Thoracic aorta (tissue), 2 donors: ENCODE measurements at places on chromosomes 4 and X. TPM values are rescaled to one million over a fixed set of nuclear protein-coding genes. Genes with fewer than 3 reads are reported as not detected.

Gene FRG2
- not detected for total RNA-seq

Gene PAGE5
- total RNA-seq: not detected

Gene SYTL5
- not detected for total RNA-seq

Gene FGF13
- total RNA-seq: 21.3 TPM

Gene LEF1
- 0.54 TPM for total RNA-seq

GRCh38 chrX:23901060-23901459 lies 6.7 kb downstream of the APOO start:
- no peaks in the 10 kb centered on the region for H3K27me3 ChIP-seq
- no peak for DNase-seq
- peaks cover 29% of the 10 kb centered on the region for H3K4me1 ChIP-seq
- no peaks in the 10 kb centered on the region for H3K36me3 ChIP-seq
- no peak overlapping the region for H3K4me3 ChIP-seq
- peak overlapping the region; percentile 66 for H3K27ac ChIP-seq

DNA sequence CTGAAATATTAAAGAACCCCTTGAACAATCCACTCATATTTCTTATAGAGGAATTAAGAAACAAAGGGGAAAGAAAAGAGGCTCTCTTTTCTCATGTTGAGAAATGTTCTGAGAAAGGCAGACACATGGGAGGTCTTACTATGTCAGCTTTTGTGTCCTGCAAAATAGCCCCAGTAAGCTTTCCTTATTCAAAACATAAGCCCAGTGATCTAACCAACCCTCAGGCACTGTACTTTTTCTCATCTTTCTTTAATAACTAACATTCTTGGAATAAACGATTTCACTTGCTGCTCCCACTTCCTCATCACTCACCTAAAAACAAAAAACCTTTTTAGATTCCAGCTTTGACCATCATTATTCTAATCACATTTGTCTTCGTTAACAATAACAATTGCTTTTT lies 115.9 kb downstream of the GLRA3 start:
- H3K4me1 ChIP-seq: peaks cover 3% of the 10 kb centered on the region
- no peak overlapping the region for H3K27ac ChIP-seq
- no peaks in the 10 kb centered on the region for H3K36me3 ChIP-seq
- no peak for DNase-seq

- peak overlapping the region; percentile 81 for H3K4me3 ChIP-seq
- no peaks in the 10 kb centered on the region for H3K36me3 ChIP-seq
- H3K27ac ChIP-seq: peak overlapping the region; percentile 88
- peaks cover 3% of the 10 kb centered on the region for H3K4me1 ChIP-seq
- no peaks in the 10 kb centered on the region for H3K27me3 ChIP-seq
Measured at GRCh38 chr4:137531168-137531985, 917 bp downstream of the PCDH18 start.

- no peak overlapping the region for H3K27ac ChIP-seq
- no peaks in the 10 kb centered on the region for H3K27me3 ChIP-seq
- no peak overlapping the region for H3K4me3 ChIP-seq
Measured at GRCh38 chr4:175656649-175657048, 155.4 kb downstream of the GPM6A start.
